ENCODE measurements at places on chromosomes 2 and 18.

GRCh38 chr2:142944264-142944663, 66.8 kb downstream of the KYNU start:
- no peak for DNase-seq

GRCh38 chr2:231218366-231218765, 19.9 kb downstream of the ARMC9 start:
- no peak for DNase-seq

- DNase-seq = no peak
Measured at GRCh38 chr18:50127516-50128210, 67.3 kb downstream of the MYO5B start.

GRCh38 chr18:74613381-74613780, 15.7 kb downstream of the ZNF407 start:
- no peak for DNase-seq

DNA sequence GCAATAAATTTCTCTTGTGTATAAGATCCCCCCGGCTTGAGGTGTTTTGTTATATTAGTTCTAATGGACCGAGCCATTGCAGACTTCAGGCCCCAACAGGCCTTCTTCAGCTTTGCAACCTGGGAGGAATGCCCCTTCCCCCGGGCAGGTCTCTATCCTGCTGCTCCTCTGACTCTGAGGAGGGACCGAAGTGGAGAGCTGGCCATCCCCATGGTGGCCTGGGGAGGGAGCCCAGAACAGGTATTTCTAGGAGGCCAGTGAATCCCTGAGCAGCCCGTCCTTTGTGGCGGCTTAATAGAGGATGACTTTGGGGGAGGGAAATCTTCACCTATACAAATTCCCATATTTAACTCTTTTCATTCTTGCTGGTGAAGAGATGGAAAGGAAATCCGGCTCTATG, 715.8 kb upstream of the SOX11 start:
- DNase-seq = no peak

DNA sequence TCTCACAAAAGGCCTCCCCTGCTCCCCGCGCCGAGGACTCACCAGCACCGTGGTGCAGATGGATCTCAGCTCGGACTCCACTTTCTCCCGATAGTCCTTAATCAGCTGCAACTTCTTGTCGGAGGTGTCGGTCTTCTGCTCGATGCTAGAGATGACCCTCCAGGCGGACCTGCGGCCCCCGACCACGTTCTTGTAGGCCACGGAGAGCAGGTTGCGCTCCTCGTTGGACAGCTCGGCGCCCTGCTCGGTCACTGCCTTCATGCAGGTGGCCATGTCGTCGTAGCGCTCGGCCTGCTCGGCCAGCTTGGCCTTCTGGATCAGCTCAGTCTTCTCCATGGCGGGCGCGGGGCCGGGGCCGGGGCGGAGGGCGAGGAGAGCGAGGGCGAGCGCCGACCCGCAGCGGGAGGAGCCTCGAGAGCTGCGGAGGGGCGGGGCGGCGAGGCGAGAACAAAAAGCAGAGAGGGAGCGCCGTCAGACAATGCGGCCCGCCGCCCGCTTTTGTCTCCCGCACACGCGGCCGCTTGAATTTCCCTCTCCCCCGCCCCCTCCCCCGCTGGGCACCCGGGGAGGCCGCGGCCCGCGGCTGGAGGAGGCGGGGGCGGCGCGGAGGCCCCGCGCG, 571 bp downstream of the YWHAQ start:
- DNase-seq = peak; percentile 48

GRCh38 chr18:65762556-65762955, 11.7 kb downstream of the CDH7 start:
- no peak for DNase-seq

DNA sequence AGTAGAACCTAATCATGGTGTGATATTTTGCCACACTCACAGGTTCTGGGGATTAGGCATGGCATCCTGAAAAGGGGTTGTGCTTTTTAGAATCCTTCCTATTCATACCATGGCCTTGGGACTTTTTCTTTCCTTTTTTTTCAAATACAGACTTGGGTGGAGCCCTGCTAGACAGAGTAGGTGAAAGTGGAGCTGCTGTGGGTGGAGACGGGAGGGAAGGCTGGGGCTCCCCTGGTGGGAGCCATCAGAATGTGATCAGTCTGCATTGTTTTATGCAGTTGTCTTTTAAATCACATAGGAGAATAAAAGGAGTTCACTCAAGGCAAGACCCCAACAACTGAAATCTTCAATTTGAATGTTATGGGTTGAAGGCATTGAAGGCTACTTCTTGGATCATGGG, 130.2 kb downstream of the VAPA start:
- no peak for DNase-seq

- no peak for DNase-seq
Measured at GRCh38 chr2:187148059-187148714, 299.2 kb upstream of the ZSWIM2 start.

- DNase-seq = no peak
Measured at GRCh38 chr18:9810299-9810698, 75.5 kb upstream of the TXNDC2 start.

DNA sequence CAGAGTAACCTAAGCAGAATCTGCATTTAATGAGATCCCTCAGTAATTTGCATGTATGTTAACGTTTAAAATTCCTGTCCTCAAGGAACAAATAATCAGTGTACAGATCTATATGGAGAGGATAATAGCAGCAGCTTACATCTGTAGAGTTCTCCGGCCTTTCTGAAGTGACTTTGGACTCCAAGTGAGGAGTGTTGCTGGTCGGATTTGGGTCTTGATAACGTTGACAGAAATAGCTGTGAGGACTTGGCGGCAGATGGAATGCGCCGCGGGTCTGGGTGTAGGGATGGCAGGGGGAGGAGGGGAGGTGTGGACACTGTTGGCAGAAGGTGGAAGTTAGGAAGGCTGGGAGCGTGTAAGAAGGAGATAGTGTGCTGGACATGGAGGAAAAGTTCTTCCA, 170.9 kb upstream of the GATA6 start:
- no peak for DNase-seq

- DNase-seq = no peak
Measured at GRCh38 chr2:8049851-8050571, 631.8 kb upstream of the ID2 start.

DNA sequence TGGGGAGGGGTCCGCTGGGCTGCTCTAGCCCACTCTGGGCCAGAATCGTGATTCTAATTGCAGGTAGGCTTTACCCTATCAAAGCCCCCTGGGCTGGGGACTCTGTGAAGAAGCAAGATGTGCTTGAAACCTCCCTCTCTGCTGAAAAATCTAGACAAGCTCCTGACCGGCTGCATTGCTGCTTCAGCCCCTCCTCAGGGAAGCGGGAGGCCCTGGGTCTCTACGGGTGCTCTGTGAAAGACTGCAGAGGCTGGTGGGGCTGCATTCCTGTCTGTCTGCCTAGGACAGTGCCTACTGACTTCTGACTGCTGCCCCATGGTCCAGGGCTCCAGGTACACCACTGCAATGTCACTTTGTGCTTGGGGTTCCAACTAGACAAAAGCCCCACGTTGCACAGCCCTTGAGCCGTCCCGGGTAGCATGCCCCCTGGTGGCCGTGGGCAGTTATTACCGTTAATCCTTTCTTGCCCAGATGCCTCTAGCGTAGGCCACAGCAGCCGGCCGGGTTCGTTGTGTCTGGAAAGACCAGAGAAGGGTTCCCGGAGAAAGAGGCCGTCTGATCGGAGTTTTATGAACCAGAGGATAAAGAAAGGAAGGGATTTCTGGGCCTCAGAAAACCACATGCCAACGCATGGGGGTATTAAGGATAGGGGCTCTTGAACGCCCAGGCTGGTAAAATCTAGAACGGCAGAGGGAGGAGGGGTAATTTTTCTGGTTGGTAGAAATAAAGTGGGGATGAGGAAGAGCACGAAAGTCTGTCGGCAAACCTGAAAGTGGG, 15.9 kb upstream of the C1QL2 start:
- peak; percentile 16 for DNase-seq

DNA sequence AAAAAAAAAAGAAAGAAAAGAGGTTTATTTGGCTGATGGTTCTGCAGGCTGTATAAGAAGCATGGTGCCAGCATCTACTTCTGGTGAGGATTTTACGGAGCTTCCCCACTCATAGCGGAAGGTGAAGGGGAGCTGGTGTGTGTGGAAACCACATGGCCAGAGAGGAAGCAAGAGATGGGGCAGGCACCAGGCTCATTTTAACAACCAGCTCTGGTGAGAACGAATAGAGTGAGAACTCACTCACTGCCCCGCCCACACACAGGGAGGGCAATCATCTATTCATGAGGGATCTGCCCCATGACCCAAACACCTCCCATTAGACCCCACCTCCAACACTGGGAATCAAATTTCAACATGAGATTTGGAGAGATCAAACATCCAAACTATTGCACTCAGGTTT, 68.5 kb downstream of the MOGAT1 start:
- no peak for DNase-seq

DNA sequence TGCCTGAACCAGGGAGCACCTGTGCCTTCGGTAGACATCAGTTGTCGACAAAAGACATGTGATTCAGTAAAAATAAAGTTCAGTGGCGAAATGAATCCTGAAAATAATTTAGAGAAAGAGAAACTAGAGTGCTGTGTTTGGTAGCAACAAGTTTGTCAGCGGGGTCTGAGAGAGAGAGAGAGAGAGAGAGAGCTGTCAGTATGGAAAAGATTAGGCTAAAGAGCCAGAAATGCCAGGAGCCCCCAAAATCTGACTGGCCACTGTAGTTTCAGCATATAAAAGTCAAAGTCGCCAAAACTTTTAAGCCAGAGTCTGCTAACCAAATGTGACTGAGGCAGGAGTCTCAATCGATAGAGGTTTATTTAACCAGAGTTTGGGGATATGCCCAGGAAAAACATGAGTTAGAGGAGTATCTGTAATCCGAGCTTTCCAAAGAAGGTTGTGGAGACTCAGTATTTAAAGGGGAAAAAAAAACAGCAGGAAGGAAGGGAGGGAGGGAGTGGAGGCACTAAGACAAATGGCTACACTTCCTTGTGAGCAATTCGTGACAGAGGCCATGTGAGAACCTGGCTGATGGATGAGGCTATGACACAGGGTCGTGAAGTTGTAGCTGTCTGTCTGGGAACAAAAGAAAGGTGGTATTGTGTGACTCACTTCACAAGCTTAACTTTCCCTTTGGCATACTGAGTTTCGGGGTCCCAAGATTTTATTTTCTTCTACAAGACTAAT, 20.5 kb upstream of the GNAL start:
- DNase-seq = no peak

- DNase-seq = no peak
Measured at GRCh38 chr18:74635224-74635975, 37.7 kb downstream of the ZNF407 start.

DNA sequence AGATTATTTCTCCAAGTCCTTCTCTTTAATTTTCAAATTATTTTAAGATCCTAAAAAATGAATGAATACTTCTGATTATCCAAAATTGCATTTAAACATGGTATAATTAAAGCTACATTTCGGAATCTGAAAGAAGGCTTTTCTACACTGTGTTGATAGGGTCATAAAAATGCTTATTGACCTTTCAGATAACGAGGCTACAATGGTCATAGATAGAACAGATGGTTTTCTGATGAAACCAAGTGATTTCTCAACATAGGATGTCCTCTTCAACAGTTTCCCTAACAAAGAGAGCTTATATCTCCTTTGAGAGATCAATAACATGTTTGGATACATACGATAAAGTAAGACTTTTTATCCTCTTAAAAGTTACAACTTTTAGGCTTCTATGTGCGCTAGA, 201.1 kb downstream of the PTH2R start:
- DNase-seq = no peak

DNA sequence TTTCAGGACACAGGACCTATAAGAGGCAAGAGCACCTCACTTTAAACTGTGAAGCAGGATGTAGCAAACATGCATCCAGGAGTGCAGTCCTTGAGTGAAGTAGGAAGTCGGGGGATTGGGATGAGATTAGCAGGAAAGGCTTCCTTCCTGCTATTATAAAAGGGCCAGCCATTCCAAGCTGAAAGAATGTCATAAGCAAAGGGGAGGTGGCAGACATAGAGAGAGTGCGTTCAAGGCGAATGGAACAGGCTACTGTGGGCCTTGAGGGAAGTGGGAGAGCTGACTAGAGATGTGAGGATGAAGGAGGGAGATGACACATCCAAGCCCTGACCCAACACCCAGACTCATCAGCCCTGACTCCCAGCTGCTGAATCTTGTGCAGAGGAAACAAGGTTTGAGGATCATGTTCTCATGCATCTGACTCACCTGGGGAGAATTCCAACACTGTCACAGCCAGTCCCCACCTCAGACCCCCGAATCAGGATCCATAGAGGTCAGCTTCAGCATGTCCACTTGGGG, 63.9 kb downstream of the GYPC start:
- no peak for DNase-seq

DNA sequence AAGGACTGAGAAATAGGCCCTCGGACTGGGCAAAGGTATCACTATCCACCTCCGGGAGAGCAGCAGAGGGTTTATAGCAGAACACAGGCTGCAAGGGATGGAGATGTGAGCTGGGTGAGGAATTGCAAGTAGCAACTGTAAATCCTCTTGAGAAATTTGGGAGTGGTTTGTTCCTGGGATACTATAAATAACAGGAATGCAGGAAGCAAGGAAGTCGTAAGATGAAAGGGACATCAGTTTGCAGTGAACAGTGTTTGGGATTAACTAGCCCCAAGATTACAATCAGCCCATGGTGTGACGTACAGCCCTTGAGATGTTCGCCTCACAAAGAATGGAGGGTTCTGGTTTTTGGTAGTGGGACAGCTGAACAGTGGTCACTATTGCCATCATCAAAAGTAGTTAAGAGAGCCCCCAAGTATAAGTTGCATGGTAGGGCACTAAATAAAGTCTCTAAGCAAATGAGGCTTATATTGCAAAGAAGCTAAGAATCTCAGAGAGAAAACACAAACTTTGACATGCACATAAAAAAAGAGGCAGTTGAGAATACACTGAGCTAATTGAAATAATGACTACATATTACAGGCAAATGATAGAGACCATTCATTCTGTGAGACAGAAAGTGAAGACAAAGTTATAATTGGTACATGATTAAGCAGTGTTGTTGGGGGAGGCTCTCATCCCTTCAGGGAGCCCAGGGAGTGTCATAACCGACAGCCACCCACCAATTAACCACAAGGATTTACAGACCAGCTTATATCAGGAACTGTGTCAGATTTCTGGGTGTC, 362.5 kb upstream of the ACVR2A start:
- DNase-seq = no peak

- no peak for DNase-seq
Measured at GRCh38 chr18:72899338-72899737, 31.6 kb upstream of the NETO1 start.

- DNase-seq = peak; percentile 18
Measured at GRCh38 chr2:229921101-229921891, 513 bp downstream of the TRIP12 start.

DNA sequence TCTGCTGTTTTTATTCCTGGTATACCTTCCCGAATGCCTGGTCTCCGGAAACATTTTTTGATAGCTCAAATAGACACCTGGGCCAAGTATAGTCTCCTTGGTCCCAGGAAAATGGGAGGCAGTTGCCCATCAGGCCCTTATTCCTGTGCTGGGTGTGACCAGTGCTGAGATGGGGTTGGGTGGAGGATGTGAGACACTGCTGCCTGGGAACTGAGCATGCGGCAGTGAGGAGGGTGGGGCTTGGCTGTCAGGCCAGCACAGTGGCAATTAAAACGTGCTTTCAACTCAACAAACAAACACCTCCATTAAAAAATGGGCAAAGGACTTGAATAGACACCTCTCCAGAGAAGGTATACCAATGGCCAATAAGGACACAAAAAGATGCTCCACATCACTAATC, 12.5 kb downstream of the KLHL29 start:
- DNase-seq = no peak
